ENCODE measurements at places on chromosomes 2 and 18. TPM values are rescaled to one million over a fixed set of nuclear protein-coding genes. Genes with fewer than 3 reads are reported as not detected.

GRCh38 chr18:54173980-54174630 lies 50.4 kb downstream of the MBD2 start:
- no peak for DNase-seq

GRCh38 chr2:74199275-74199701 lies 873 bp downstream of the MTHFD2 start:
- no peak for DNase-seq

DNA sequence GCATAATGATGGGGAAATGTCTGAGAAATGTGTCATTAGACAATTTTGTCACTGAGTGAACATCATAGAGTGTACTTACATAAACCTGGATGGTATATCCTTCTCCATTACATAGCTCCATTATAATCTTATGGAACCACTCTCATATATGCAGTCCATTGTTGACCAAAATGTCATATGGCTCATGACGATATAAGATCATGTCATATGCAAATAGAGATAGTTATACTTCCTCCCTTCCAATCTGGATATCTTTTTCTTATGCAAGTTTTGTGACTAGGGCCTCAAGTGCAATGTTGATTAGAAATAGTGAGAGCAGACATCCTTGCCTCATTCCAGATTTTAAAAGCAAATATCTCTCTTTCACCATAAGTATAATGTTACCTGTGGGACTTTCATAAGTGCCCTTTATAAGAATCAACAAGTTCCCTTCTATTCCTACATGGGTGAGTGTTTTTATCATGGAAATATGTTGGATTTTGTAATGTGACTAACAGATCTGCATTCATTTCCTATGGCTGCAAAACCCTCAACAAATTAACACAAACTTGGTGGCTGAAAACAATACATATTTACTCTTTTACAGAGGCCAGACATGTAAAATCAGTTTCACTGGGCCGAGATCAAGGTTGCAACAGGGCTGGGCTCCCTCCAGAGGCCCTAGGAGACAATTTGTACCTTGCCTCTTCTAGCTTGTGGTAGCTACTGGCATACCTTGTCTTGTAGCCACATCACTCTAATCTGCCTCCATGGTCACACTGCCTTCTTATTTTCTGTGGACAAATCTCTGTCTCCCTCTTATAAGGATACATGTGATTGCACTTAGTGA lies 21.6 kb upstream of the SULT1C4 start:
- no peak for DNase-seq

DNA sequence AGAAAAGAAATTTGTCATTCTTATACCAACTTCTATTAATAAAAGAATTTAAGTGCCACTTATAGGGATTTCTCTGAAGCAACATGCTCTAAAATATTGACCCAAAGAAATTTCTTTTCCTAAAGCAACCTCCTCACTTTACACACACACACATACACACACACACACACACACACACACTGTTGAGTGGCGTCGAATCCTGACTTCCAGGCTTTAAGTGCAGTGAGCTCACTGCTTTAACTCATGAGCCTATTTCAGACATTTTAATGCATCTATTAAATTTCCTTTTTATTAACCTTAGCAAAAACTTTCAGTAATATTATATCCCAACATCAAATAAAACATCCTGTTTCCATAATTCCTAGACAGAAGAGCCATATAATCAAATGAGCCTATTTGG lies 229.1 kb upstream of the ACVR2A start:
- no peak for DNase-seq

DNA sequence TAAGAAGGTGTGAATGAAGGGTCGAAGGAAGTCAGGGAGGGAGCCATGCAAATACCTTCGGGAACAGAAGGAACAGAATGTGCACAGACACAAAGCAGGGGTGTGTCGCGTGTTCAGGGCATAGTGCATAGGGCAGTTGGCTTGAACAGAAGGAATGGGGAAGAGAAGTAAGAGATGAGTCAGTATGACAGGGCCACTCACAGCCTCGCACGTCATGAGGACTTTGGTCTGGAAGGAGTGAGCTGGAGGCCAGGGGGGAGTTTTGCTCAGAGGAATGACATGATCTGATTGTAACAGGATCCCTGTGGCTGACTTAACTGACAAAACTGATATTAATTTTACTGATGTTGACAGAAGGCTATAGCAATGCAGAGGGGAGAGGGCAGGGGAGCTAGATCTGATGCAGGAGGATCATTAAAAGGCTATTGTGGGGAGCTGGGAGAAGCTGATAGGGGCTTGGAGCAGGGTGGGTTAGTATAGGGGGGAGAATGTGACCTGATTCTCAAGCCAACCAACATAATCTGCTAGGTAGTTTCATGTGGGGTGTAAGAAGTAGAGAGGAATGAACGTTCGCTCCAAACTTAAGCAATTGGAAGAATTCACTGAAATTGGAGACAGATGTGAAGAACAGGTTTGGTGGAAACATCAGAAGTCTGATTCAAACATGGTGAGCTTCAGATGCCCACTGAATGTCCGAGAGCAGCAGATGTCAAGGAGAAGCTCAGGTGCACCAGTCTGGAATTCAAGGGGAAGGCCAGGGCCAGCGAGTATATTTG lies 60.4 kb upstream of the COPS8 start:
- DNase-seq: peak; percentile 82

DNA sequence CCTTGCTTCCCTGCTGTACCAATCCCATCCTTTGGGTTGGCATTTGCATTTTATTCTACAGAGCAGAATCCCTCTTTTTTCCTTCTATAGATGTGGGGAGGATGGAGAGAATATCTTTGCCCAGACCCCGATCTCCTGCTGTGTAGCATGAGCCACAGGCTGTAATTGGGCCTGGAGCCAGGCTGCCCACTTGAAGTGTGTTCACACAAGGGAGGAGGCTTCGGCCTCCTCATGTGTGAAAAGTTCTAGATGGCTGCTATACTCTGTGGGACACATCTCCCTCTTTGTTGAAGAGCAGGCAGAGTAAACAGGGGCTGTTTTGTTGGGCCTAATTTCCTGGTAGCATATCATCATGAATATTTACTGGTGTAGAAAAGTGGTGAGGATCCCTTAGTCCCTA lies 126.3 kb downstream of the XRCC5 start:
- no peak for DNase-seq

DNA sequence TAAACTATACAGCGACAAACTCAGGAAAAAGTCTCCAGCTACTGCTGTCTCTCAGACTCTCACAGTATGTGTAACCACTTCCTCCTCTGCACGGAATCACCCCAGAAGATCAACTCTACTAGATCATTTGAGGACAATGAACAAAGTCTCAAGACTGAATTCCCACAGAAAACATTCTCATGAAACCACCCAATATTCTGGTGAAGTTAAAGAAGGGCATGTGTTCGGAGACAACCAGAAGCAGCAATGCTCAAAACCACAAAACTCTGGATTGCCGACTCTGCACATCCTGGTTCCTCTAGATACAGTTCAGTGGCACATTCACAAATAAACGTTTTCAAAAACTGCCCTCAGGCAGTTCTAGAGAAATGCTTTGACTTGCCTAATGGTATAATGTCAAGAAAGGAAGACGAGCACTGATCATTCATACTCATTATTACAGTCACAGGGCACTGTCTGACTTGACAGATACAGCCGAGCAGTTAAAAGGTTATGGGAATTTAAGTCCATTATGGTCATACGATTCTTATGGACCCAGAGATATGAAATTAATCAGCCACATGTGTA lies 91.9 kb upstream of the STK17B start:
- DNase-seq: no peak

GRCh38 chr18:46756559-46757201 lies at the start of gene ST8SIA5:
TSS of gene ST8SIA5 (minus strand) at chr18:46757053. CDS start at chr18:46756508, 545 bp downstream.
- DNase-seq: no peak

- no peak for DNase-seq
These were observed 45.1 kb downstream of the HDAC4 start for GRCh38 chr2:239355724-239356123.

DNA sequence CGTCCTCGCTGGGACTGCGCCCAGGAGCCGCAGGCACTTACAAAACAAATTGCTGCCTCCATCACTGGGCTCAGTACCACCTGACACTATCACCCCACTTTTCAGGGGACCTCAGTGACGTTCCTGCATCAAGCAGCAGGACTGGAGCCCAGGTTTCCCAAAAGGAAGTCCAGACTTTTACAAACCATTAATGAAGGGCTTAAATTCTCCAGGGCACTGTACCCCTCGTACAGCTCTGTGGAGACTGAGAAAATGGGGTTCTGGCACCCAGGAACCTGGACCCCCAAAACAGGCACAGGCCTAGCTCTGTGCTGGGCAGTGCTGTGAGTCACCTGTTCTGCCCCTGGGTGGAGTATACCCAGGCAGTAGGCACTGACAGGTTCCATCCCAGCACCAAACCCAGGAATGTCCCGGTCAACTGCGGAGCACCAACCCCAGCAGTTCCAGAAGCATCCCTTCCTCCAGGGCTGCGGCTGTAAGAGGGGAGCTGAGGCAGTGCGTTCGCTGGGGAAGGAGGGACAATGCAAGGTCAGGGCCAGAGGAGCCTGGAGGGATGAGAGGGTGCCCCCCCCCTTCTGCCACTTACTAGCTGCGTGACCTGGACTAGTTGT lies 24.6 kb upstream of the NOTO start:
- DNase-seq: no peak

GRCh38 chr2:101501443-101501842 lies 26.5 kb upstream of the RFX8 start:
- DNase-seq: no peak

DNA sequence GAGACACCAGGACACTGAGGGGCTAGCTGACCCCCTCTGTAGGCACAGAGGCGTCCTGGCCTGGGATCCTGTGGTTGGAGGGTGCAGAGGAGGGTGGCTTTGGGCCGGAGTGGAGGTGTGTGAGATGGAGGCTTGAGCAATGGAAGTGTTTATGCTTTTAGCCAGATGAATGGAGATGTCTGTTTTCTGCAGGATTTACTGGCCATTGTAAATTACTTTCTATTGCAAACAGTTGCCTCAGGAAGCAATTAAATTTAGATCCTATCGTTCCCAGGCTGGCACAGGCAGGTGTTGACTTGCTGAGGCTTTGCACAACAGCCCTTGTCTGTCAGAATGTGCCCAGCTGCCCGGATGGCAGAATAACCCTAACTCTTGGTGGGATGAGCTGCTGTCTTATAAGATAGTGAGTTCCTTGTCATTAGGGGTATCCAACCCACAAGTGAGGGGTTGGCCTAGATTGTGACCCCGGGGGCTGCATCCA lies 1.8 kb upstream of the ARID5A start:
- peak; percentile 12 for DNase-seq

The REG3G gene
- total RNA-seq: not detected

The SLC25A12 gene
- total RNA-seq: 1.6 TPM

The L3MBTL4 gene
- 9.7 TPM for total RNA-seq

The MERTK gene
- total RNA-seq: 13.0 TPM

The HOXD13 gene
- not detected for total RNA-seq

The ANKRD36 gene
- total RNA-seq: 3.8 TPM
